ENCODE measurements at places on chromosomes 1 and 21. TPM values are rescaled to one million over a fixed set of nuclear protein-coding genes. Genes with fewer than 3 reads are reported as not detected.

Gene OR2T11
- total RNA-seq, result not detected

Gene AADACL3
- not detected for total RNA-seq

Gene CLCNKA
- not detected for total RNA-seq

Gene NCDN
- total RNA-seq, result 32.6 TPM

Gene WDTC1
- 26.5 TPM for total RNA-seq

Gene CYP4Z1
- not detected for total RNA-seq

Gene MX2
- total RNA-seq, result not detected

Gene TIE1
- total RNA-seq, result 2.2 TPM

Gene EXTL1
- 7.6 TPM for total RNA-seq

Gene PEX10
- 31.9 TPM for total RNA-seq

Gene LAPTM5
- total RNA-seq, result 1.5 TPM

Gene AKR7A3
- total RNA-seq, result 2.0 TPM

Gene ATP1A1
- total RNA-seq, result 176 TPM

Gene DNALI1
- total RNA-seq, result 28.6 TPM

Gene HES5
- 90.9 TPM for total RNA-seq

Gene TEX38
- total RNA-seq, result not detected

Gene PGLYRP4
- total RNA-seq, result not detected

Gene SHE
- 0.19 TPM for total RNA-seq

Gene SERINC2
- total RNA-seq, result 20.4 TPM

Gene DRAXIN
- 9.7 TPM for total RNA-seq

Gene TNFSF4
- total RNA-seq, result 0.57 TPM

Gene NGF
- not detected for total RNA-seq

Gene ENAH
- total RNA-seq, result 181 TPM

Gene SPRR1B
- total RNA-seq, result not detected

Gene LRRC53
- not detected for total RNA-seq

Gene GPR153
- total RNA-seq, result 28.1 TPM

Gene S100A14
- not detected for total RNA-seq

Gene CCDC181
- total RNA-seq, result 7.5 TPM

Gene DFFA
- 54.0 TPM for total RNA-seq

Gene GBP2
- not detected for total RNA-seq

Gene BLACAT1
- total RNA-seq, result 3.8 TPM

Gene TCHH
- total RNA-seq, result not detected

Gene CCDC17
- total RNA-seq, result 1.9 TPM

Gene ADAM15
- 82.2 TPM for total RNA-seq

Gene GNAT2
- not detected for total RNA-seq

Gene NBPF1
- 124 TPM for total RNA-seq

Gene AGMAT
- 1.2 TPM for total RNA-seq

Gene GPR52
- 0.75 TPM for total RNA-seq

Gene SLC2A5
- not detected for total RNA-seq

Gene CEP104
- 36.2 TPM for total RNA-seq

Gene LCE1B
- not detected for total RNA-seq

Gene EDN2
- total RNA-seq, result not detected

Gene MEGF6
- 38.8 TPM for total RNA-seq

Gene APOBEC4
- total RNA-seq, result not detected

Gene FCMR
- total RNA-seq, result not detected

Gene DEPDC1
- total RNA-seq, result 31.6 TPM

Gene CLDN14
- not detected for total RNA-seq

Gene HES4
- 35.7 TPM for total RNA-seq

Gene ITLN2
- not detected for total RNA-seq

Gene FMN2
- 13.2 TPM for total RNA-seq

Gene RASSF5
- 1.4 TPM for total RNA-seq

Gene SELP
- not detected for total RNA-seq

Gene LORICRIN
- total RNA-seq, result not detected

Gene EDARADD
- 3.0 TPM for total RNA-seq

Gene HPCA
- 1.2 TPM for total RNA-seq

Data from neural crest cell (in vitro differentiated cells).